ENCODE measurements at places on chromosomes 2 and 18.
A peak's percentile ranks its signal among the peaks of the same experiment; 100 is the strongest.

DNA sequence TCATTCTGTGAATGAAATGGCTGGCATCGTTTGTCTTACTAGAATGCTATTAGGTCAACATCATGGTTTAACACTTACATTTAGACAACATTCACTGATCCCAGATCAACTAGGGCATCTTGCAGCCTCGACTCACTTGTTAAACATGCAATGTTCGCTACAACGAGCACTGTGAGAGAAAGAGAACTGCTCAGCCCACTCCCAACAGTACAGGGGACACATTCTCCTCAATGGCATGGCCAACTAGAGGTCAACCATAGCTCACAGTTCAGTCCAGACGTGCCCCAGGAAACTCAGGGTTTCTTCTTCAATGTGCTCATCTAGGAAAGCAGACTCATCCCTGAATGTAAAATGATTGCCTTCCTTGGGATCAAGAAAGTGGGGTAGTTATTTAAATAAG is 5.9 kb downstream of the WIPF1 start:
- no peak for DNase-seq

DNA sequence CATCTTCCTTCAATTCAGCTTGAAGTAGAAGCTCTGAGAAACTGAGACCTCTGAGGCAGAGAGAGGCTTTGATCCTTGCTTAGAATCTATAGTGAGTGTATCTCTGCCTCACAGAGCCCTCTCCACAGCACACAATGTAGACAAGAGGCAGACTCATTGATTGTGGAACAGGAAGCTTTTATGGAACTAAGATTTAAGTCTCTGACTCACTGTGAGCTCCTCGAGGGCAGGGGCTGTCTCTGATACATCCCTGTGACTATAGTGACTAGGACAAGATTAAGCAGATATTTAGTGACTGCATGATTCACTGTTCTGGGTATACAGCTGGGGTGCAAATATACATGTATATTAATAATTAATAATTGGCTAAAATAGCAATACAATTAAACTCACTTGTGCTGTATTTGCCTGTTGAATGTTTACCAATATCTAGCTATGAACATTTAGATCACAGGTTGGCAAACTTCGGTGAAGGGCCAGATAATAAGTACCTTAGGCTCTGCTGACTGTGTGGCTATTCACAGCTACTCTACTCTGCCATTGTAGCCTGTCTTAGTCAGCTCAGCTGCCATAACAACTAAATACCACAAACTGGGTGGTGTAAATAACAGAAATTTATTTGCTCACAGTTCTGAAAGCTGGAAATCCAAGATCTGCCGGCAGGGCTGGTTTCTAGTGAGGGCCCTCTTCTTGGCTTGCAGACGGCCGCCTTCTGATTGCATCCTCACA is 54.4 kb downstream of the ARHGEF4 start:
- DNase-seq, result no peak

- DNase-seq, result peak; percentile 66
Observed at GRCh38 chr18:48933578-48934414, 17.0 kb downstream of the SMAD7 start.

GRCh38 chr2:133602538-133602937 is 34.3 kb upstream of the NCKAP5 start:
- no peak for DNase-seq

- no peak for DNase-seq
Observed at GRCh38 chr18:49008716-49009115, 58.0 kb upstream of the SMAD7 start.

DNA sequence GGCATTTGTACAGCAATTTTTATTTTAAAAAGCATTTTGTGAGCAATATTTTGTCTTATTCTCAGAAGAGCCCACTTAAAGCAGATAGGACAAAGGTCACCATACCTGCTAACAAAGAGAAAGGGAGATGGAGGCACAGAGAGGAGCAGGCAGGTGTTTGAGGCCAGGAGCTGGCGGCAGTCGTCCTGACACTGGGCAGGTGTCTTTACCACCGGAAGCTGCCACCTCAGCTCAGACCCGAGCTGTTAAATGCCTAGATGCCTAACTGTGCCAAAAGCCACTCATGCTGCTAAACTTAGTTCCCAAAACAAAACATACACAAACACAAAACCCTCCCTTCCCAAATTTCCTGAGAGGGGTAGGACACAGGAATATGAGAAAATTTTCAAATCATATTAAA is 120.9 kb downstream of the CNTNAP5 start:
- DNase-seq, result no peak

GRCh38 chr2:203741566-203741965 is 35.1 kb downstream of the CD28 start:
- no peak for DNase-seq

GRCh38 chr18:4333043-4333442 is 122.1 kb downstream of the DLGAP1 start:
- DNase-seq, result no peak

DNA sequence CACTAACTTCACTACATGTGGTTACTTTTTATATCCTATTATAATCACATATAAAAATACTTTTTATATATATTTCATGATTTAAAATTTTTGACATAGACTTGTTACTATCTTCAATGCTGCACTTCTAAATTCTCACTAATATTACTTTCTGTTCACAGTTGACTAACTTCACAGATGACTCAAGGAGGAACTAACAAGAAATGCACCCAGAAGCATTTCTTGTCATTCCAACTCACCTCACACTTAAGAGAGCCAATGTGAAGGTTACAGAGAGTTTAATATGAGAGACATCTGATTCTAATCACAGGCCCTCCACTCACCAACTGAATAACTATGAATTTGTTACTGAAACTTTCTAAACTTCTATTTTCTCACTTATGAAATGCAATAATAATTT is 399.8 kb upstream of the SLC8A1 start:
- no peak for DNase-seq

DNA sequence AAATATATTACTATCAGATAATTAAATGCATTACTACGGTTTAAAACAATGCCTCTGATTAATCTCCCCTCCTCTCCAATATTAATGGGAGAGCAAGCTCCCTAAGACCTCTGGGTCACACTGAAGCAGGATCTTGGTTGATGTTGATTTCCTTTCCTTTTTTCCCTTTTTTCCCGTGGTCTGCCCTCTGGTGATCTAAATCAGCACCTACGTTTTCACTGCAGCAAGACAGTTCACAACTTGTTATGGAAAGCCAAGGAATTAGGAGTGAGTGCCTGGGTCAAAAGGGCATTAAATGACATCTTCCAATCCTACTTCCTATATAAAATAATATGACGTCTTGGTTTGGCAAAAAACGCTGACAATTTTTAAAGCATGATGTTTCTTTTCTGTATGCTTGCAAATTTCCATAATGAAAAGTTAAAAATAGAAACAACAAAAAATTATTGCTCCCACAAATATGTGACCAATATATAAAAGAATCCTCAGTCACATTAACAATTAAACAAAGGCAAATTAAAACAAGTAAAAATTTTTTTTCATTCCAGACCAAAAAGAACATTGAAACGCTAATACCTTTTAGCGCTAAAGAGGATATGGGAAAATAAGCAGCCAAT is 7.9 kb upstream of the CFAP36 start:
- peak; percentile 33 for DNase-seq

- DNase-seq, result no peak
Observed at GRCh38 chr2:167424803-167425755, 536.8 kb downstream of the XIRP2 start.

DNA sequence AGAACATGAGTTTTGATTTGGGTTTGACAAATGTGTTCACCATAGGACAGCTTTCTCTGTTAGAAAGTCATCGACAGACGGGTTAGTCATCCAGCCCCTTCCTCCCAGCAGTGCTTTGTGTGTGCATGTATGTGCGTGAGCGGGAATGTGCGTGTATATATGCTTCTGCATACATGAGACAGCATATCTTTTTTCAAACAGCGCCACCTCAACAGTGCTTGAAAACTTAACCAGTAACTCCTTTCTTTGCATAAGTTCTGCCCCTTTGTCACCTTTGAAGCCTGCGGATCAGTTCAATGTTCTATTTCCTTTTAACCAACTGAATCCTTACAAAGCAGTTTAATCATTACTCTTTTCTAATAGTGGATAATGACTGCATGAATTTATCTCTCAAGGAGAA is 351.4 kb downstream of the LPIN1 start:
- DNase-seq, result no peak

GRCh38 chr2:166803373-166804000 is 84.8 kb upstream of the XIRP2 start:
- no peak for DNase-seq

GRCh38 chr2:163613266-163613731 is 122.5 kb downstream of the FIGN start:
- peak; percentile 46 for DNase-seq

- DNase-seq, result no peak
Observed at GRCh38 chr2:62110415-62111025, 85.4 kb upstream of the B3GNT2 start.

GRCh38 chr2:43131051-43131889 is 95.1 kb downstream of the ZFP36L2 start:
- DNase-seq, result peak; percentile 31

DNA sequence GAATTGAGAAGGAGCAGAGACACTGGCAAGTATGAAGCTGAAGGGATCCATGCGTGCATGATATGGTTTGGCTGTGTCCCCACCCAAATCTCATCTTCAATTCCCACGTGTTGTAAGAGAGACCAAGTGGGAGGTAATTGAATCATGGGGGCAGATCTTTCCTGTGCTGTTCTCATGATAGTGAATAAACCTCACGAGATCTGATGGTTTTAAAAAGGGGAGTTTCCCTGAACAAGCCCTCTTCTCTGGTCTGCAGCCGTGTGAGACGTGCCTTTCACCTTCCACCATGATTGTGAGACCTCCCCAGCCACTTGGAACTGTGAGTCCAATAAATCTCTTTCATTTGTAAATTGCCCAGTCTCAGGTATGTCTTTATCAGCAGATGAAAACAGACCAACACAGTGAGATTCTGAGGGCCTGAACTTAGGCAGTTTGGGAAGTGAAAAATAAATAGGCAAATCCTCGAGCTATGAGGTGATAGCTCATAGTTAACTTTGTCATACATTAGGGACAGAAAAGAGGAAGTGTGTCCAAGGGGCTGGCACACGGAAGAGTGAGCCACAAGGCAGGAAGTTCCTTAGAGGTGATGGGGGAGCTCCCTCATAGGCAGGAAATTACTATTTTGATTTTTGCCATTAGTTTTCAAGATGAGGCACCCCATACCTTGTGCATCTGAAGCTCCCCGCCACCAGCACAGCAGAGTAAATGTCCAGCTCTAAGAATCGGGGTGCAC is 658.8 kb upstream of the ID2 start:
- no peak for DNase-seq

DNA sequence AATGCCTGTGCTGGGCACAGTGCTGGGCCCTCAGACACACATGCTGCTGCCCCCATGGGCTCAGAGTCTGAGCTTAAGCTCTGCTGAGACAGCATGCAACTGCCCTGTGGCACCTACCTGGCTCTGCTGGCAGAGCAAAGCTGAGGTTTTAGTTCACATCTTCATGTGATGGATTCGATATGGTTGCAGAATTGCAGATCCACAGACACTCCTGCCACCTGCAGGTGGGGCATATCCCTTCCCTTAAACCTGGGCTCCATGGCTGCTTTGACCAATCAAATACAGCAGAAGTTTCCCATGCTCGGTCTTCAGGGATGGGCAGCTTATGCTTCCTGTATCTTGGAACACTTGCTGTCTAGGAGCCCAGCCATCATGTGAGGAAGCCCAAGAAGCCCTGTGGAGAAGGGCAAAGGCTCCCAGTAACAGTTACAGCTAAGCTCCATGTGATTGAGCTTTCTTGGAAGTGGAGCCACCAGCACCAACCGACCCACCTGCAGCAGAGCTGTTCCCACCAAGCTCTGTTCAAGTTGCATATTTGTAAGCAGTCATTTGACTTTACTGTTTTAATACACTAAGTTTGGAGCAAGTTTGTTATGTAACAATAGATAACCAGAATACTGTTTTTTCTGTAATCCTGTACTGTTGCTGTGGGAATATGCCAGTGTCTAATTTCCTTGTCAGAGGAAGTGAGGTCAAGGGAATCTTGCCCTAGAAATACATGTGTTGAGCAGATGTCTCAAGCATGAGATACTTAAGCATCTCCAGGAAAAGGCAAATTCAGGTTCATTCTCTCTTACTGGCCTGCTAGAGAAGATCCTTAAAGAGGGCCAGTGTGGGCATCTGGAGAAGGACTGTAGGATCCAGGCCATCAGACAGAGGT is 79.3 kb downstream of the SH3RF3 start:
- DNase-seq, result no peak
